ENCODE measurements at places on chromosomes 5 and 9.

- DNase-seq = no peak
Measured at GRCh38 chr9:137965177-137965795, 87.7 kb downstream of the CACNA1B start.

DNA sequence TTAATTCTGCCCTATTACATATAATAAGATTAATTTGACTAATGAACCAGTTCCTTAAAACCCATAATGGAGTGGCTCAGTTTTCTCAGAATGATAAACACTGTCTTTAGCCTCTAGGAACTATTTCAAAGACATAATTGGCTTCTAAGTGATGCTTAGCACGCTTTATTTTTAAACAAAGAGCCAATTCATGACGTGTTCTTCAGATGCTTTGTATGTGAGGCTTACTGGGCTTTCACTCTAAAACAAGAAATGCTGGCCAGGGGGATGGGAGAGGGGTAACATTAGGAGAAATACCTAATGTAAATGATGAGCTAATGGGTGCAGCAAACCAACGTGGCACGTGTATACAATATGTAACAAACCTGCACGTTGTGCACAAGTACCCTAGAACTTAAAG, 7.6 kb upstream of the SFXN1 start:
- no peak for DNase-seq

DNA sequence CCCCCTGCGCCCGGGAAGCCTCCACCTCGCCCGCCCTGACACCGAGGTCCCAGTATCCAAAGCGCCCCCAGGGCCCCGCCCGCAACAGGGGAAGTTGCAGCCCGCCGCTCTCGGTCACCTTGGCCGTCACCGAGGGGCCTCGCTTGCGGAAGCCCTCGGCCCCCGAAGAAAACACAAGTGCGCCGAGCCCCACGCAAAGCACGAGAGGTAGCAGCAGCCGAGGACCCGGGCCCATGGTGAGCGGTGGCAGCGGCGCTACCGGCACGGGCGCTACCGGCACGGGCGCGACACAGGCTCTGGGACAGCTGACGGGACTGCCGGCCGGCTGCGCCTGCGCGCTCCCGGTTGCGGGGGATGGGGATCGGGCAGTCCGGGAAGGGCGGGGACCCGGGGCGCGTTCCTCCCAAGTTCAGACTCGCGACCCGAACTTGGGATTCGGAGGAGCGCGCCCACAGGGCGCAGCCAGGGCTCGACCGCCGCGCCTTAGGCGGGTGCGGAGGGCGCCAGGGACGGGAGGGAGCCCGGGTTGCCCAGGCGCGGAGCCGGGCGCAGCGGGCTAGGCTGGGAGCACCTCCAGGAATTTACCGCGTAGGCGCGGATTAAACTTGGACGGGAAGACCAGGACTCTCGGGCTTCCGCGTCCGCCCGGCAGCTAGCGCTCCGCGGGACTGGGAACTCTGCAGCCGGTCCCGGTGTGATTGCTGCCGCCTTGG, at the start of gene PPIC:
Gene PPIC, minus strand, starts transcription at position 335 of the 713 bp plus-strand sequence. Its CDS starts 100 bp downstream, at position 235.
- DNase-seq = peak; percentile 91

DNA sequence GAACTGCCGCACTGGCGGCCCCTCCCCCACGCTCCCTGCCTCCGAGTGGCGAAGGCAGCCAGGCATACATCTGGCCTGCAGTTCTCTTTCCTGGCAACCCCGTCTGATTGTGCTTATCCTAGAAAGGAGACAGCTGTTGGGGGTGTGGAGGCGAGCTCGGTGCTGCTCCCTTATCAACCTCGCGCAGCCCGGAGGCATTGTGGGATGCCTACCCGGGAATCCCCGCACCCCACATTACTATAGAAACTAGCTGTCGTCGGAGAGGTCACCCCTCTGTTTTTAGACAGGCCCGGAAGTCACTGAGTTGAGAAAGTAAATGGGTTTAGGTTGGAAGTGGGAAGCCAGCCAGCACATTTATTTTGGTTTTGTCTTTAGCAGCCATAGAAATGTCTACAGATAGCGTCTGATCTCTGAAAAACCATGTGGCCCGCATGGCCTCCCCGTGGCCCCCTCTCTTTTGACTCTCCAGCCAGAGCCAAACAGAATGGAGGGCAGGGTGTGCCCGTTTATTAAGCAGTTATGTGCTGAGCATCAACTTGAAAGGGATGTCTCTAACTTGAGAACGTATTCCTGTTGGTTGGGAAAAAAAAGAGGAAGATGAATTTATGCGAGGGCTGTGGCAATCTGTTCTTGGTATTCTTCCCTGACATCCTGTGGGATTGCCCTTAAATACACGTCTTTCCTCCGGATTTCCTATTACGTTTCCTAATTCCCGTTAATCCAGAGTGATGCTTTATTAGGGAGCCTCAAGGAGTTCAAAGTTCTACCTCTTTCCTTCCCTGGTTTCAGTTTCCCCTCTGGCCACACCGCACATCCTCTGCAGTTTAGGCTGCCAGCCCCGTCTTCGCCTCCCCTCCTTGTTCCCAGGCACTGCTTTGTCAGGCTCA, 3.9 kb downstream of the STC2 start:
- DNase-seq = peak; percentile 90

GRCh38 chr9:112046181-112046580, 128.9 kb downstream of the SUSD1 start:
- DNase-seq = no peak

- DNase-seq = peak; percentile 50
Measured at GRCh38 chr5:368183-369084, 46.9 kb downstream of the AHRR start.

DNA sequence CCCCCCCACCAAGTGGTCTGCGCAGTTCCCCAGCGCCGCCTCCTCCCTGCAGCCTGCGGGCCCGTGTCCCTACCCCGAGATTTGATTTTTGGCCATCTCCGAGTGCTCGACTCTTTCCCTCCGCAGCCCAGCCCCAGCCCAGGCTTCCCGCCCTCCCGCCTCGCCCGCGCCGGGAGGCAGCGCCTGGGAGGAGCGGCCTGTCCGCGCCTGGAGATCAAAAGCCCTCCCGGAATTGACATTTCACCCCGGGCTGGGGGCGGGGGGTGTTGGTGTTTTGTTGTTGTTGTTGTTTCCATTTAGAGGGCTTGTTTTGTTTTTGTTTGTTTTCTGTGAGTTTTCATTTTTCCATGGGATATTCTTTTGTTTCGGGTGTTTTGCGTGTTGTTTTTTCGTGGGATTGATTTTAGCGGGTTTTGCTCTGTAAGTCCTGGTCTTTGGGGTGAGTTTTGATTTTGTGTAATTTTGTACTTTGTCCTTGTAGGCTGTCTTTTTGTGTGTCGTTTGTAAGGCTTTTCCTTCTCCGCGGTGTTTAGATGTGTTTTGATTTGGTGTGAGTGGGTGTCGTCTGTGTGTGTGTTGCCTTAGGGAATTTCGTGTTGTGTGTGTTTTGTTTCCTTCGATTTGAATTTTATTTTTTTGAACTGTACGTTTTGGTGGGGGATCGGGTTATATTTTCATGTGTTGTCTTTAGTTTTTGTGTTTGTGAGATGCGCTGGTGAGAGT, 1.7 kb upstream of the PAX5 start:
- peak; percentile 46 for DNase-seq

DNA sequence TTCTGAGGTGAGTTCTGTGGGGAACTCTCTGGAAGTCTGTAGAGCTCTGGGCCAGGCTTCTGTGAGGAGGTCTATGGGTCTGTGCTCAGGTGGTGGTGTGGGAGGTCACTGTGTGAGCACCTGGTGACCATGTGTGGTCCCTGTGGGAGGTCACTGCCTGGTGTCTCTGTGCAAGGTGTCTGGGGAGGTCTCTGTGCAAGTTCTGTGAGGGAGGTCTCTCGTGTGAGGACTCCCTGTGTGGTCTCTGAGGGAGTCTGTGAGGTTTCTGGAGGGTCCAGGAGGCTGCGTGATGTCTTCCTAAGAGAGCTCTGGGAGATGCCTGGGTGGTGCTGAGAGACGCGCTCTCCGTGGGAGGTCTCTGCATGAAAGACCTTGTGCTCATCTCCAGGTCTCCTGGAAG, 6.0 kb upstream of the SPATA31E1 start:
- no peak for DNase-seq

- DNase-seq = no peak
Measured at GRCh38 chr5:119943148-119943547, 313.8 kb downstream of the FAM170A start.

- peak; percentile 86 for DNase-seq
Measured at GRCh38 chr5:39547553-39548154, 122.9 kb upstream of the DAB2 start.

- no peak for DNase-seq
Measured at GRCh38 chr5:95664204-95664786, 17.7 kb downstream of the RFESD start.
